ENCODE measurements at places on chromosomes 7 and 10.
A peak's percentile ranks its signal among the peaks of the same experiment; 100 is the strongest.

DNA sequence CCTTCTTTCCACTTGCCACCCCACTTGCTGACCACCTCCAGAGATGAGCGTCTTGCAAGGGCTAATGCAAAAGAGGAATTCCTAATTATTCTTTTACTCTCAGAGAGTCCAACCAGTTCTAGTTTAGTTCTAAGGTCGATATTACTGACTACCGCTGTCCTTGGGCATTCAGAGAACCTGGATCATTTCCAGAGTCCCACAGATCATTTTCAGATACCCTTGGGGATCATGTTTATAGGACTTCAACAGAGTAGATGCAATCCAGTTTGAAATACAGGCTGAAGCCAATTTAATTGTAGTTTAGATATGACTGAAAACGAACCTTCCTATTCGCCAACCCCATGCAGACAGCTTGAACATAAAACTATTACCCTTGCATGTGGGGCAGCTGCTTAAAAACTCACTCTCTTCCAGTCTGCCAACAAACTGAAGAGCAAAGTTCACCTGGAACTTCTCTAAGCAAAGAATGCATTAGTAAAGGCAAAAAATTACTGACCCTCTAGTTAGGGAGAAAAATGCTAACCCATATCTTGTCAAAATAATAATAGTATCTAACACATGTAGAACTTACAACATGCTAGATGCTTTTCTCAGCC is 22.4 kb downstream of the CFAP69 start:
- H3K27ac ChIP-seq = no peak overlapping the region
- H3K4me1 ChIP-seq = peaks cover 15% of the 10 kb centered on the region
- H3K36me3 ChIP-seq = no peaks in the 10 kb centered on the region
- no peak overlapping the region for H3K4me3 ChIP-seq
- no peaks in the 10 kb centered on the region for H3K27me3 ChIP-seq

- no peaks in the 10 kb centered on the region for H3K36me3 ChIP-seq
- H3K27me3 ChIP-seq = no peaks in the 10 kb centered on the region
- no peak overlapping the region for H3K27ac ChIP-seq
- H3K4me1 ChIP-seq = no peaks in the 10 kb centered on the region
Measured at GRCh38 chr7:127891144-127891543, 140.1 kb downstream of the LRRC4 start.

DNA sequence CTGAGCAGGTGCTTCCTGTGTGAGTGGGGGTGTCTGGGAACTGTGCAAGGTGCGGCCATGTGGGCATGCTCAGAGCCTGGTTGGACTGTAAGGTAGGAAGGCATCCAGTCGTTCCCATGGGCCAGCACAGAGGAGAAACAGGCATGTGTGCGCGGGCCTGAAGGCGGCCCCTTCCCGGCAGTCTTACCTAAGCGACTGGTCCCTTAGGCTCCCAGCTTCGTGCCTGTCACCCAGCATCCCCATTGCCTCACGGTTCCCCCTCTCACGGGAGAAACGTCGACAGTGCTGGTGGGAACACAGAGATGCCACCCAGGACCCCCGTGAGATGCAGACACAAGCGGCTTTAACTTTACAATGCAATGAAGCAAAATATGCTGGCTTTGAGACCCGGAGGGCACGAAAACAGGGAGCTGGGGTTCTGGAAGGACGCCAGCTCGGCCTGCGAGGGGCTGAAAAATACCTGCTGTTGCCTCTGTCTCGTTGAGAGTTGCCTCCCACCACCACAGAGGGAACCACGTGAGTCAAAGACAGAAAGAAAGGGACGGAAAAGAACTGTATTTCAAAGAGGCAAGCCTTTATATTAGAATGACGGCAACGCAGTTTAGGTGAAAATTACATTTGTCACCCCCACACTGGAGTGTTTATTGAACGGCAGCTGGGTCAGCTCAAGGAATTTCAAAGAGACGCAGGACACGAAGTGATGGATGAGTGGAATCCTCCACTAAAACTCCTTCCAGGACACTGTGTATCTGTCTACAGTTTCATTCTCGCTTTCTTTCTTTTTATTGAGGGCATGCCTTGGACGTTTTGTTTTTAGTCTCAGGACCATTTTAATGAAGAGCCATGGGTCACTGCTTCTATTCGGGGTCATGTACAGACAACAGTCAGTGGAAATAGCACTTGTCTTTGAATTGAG is 128.4 kb downstream of the DNAJB6 start:
- H3K4me3 ChIP-seq = no peak overlapping the region
- no peak overlapping the region for H3K27ac ChIP-seq
- no peaks in the 10 kb centered on the region for H3K4me1 ChIP-seq
- peak; percentile 50 for DNase-seq

GRCh38 chr10:130962240-130963051 is 349.1 kb downstream of the TCERG1L start:
- H3K4me1 ChIP-seq = no peaks in the 10 kb centered on the region
- H3K4me3 ChIP-seq = no peak overlapping the region
- H3K36me3 ChIP-seq = no peaks in the 10 kb centered on the region
- no peak overlapping the region for H3K27ac ChIP-seq
- no peak for DNase-seq

DNA sequence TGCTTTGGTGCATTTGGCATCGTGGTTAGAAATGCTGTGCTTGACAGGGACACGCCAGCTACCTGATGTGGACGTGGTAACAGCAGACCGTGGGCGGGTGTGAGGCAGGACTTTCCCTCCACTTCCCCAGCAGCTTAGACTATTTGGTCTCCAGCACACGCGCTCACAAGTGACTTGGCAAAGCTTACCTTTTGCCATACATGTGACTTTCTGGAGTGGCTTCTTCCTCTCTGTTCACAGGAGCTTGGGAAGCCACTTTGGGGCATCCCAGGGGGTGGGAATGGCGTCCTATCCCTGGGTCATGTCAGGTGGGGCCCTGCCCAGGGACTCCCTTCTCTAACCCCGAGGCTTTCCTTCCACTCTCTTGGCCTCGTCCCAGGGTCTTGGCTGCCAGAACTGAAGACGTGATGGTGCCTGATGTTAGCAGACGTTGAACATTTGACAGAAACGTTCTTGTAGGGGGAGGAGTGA is 228.7 kb upstream of the KLF6 start:
- no peaks in the 10 kb centered on the region for H3K36me3 ChIP-seq
- H3K27ac ChIP-seq = no peak overlapping the region
- no peaks in the 10 kb centered on the region for H3K27me3 ChIP-seq
- H3K4me1 ChIP-seq = no peaks in the 10 kb centered on the region
- no peak for DNase-seq
- H3K4me3 ChIP-seq = no peak overlapping the region

Measured in pancreas (tissue), 10 donors.